ENCODE measurements at places on chromosomes 16 and 17.

DNA sequence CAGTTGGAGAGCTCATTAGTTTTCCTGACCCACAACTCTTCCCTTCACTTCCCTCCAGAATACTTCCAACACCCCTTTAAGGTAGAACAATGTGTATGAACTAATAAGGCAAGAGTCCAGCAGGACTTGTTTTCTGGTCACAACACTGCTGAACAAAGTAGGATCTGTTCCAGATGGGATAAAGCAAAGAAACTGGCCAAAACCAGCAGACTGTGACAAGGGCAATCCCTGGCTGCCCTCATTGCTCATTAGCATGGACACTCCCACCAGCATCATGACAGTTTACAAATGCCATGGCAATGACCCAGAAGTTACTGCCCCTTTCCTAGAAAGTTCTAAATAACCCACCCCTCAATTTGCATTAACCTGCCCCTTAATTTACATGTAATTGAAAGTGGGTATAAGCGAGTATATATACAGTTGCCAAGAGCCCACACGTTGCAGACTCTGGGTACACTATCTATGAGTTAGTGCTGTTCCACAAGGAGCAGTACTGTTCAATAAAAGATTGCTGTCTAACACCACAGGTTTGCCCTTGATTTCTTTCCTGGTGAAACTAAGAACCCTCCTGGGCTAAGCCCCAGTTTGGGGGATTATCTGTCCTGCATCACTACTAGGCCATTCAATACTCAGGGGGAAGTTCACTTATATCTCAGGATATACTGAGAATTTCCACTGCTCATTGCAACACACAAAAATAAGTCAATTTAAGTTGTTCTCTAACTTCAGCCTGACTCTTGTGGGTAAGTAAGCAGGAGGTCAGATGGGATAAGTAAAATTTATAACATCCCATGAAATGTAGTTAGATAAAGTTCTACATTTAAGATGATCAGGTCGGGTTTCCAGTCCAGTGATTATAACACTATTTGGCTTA is 82.3 kb downstream of the SSH2 start:
- DNase-seq, result no peak

- DNase-seq, result no peak
Observed at GRCh38 chr17:21279198-21279535, 5.3 kb upstream of the MAP2K3 start.

DNA sequence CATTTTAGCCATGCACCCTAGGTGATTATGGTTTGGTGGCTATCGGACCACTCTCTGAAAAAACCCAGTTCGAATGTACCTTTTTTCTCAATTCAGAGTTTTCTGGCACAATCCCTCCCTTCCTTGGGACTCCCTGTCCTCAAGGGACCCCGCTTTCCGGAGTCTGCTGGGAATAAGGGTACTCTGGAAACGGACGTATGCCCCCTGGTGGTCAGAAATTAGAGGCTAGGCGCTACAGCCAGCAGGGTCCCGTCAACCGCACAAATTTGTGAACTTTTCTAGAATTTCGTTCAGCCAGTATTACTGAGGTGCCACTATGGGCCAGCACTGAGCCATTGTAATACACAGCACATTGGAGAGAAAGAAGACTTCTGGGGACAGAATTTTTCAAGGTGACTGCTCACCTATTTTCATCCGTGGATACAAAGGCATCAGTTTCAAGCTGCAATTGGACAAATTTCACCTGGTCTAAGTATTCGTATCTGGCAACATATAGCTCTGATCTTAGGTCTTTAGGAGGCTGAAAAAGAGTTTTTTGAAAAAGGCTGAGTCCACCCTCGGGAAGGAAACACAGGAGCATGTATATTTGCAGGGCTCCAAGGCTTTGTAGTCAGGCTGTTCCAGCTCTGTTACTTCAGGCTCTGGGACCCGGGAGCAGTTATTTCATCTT is 27.1 kb upstream of the CRYBA1 start:
- DNase-seq, result peak; percentile 73

DNA sequence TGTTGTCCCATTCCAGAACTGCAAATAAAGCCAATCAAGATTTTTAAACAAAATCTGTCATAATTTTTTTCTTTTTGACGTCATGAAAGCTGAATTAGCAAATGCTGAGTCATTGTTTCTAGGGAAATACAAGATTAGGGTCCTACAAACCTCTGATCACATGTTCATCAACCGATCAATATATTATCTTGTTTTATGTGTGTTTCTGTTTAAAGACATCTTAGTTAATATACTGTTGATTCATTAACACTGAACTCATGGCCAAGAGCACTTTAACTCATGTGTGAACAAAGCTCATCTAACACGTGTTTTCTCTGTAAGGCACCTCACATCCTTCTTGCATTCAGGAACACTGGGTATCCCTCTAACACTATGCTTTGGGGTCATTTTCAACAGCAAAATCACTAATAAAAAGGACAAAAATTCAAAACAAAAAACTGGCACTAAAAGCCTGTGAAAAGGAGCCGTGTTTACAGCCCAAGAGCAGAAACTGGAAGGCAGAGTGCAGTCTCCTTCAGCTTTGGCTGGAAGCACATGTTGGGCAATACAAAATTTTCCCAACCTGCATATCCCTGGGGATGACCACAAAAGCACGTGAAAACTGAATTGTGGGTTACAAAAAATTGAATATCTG is 102.5 kb downstream of the PARN start:
- DNase-seq, result no peak

GRCh38 chr17:64337676-64338075 is 53.0 kb downstream of the PECAM1 start:
- no peak for DNase-seq

DNA sequence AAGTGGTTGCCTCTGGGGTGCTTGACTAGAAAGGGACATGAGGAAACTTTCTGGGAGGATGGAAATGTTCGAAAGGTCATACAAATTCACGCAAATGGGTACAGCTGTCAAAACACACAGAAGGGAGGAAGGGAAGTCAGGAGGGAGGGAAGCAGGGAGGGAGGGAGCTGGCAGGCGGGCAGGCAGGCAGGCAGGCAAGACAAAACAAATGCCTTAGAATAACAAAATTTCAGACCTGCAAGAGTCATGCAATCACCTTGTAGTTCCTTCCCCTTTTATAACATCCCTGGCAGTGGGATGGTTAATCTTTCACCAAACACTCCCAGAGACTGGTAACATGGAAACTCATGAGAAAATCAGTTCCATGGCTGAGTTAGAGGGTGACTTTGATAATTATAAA is 189.2 kb downstream of the STX8 start:
- no peak for DNase-seq

DNA sequence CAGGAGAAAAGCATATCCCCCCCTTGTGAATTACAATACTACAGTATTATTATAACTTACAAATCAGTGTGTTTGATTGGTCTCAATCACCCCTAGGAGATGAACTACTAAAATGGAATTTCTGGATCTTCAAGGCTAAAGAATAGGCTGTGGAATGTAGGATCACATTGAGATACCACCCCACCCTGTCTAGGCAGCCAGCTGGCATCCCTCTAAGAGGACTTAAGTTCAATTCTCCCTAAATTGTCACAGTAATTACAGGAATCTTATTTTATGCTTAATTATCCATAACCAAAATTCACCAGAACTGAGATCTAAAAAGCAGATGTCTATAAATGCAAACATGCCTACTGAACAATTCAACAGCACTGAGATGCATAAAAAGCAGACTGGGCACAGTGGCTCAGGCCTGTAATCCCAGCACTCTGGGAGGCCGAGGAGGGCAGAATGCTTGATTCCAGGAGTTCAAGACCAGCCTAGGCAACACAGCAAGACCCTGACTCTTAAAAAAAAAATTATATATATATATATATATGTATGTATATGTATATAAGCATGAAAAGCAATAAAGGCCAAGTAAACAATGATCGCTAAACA is 12.0 kb downstream of the AP1G1 start:
- DNase-seq, result no peak

GRCh38 chr17:50944054-50944901 is 78.1 kb upstream of the TOB1 start:
- DNase-seq, result peak; percentile 80

DNA sequence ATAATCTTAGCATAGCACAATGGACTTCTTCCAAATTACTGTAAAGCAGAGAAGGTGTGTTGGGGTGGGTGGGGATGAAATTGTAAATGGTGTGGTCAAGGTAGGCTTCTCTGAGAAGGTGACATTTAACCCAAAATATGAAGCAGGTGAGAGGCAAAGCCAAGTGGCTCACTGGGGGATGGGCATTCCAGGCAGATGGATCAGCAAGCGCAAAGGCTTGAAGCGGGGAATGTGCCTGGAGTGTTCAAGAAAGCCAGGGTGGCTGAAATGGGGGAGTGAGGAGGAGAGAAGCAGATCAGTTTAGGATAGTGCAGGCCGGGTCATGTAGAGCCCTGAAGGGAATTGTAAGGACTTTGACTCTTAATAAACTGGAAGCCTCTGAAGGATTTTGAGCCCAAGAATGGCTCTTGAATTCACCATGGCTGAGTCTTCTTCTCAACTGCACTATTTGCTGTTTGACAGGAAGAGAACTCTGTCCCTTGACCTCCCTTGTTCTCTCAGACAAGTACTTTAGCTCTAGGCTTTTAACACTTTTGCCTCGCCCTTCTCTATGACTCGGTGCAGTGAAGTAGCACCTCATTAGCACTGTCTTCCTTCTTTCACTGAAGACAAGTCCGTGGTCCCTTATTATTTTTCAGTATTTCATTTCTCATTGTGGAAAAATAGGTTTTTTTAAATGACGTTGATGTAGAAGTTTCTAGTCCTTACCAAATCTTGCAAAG is 14.7 kb downstream of the CACNG3 start:
- DNase-seq, result no peak

DNA sequence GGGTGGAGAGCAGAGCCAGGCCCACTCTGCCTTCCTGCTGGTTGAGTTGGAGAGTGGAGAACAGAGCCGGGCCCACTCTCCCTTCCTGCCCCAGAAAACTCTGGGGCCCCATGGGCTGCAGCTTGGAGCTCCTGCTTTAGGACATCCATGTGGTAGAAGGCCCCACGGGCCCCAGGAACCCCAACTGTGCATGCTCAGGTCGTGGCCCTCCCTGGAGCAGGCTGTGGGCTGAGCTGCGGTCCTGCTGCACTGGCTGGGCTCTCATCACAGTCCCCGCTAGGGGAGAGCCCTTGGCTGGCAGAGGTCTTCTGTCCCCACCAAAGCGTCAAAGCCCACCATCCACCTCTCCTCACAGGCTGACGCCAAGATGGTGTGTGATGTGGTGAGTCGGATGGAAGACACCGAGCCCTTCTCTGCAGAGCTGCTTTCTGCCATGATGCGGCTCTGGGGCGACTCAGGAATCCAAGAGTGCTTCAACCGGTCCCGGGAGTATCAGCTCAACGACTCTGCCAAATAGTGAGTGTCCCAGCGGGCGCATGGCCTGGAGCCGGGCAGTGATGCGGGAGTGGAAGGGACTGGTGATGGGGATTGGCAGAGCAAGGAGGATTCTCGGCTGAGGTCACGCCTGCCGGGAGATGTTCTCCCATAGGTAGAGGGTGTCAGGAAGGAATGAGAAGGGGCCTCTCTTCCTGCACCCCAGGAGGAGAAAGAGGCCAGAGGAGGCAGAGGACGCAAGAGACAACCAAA is 96.9 kb downstream of the AMFR start:
- no peak for DNase-seq

DNA sequence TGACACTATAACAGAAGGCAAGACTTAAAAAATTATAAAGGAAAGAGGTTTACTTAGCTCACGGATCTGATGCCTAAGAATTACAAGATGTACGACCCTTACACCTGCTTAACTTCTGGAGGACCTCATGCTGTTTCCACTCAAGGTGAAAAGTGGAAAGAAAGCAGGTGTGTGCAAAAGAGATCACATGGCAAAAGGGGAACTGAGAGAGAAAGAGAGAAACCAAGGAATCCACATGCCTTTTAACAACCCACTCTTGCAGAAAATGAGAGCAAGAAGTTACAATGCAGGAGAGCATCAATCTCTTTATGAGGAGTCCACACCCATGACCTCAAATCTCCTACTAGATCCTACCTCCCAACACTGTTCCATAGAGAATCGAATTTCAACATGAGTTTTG is 2382.2 kb downstream of the TP53TG3F start:
- no peak for DNase-seq

DNA sequence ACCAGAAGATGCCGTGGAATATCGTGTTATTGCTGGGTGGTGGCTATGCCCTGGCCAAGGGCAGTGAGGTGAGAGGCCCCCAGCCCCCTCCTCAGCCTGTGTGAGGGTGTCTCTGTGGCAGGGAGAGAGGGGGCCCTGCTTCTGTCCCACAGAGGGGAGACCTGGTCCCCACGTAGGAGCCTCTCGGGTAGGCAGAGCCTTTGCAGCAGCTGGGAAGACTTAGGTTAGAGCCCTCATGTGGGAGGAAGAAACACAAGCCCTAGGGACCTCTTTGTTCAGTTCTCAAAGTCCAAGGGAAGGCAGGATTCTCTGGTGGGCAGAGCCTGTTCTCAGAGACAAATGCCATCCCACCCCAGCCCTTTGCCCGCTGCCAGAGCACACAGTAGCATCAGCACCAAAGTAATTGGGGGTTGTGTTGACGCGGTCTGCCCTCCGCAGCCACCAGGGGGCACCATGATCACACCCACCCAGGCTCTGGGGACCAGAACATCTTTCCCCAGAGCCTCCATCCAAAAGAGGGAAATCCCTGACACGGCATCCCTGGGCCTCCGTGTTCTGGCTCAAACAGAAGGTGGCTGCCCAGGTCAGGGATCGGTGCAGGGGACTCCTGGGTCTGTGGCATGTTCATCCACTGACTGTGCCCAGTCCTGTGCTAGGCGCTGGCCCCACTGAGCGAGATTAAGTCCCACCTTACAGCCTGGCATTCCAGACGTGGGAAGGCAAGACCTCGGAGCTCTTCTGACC is 11.5 kb upstream of the FOXN1 start:
- peak; percentile 88 for DNase-seq

GRCh38 chr17:40243761-40244160 is 24.7 kb downstream of the WIPF2 start:
- DNase-seq, result no peak

DNA sequence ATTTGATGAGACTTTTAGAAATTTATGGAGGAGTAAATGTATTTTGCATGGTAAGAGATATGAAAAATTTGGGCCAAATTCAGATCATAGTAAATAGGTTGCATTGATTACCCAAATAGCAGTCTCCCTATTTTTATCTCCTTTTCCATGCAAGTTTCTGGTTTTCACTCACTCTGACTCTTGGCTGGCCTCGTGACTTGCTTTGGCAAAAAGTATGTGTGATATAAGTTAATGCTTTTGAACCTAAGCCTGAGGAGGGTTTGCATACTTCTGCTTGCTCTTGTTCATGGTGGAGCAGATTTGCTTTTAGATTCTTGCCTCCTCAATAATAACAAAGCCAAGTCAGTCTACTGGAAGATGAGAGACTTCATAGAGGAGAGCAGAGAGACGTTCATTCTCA is 1045.9 kb upstream of the CDH8 start:
- no peak for DNase-seq

All from activated CD4-positive, alpha-beta T cell treated with anti-CD3 and anti-CD28 coated beads, Interleukin-2, amount 50 U/mL, for 48 hours (primary cell).